Motor neuron (in vitro differentiated cells): ENCODE measurements at places on chromosomes 11 and 22. TPM values are rescaled to one million over a fixed set of nuclear protein-coding genes. Genes with fewer than 3 reads are reported as not detected.
A peak's percentile ranks its signal among the peaks of the same experiment; 100 is the strongest.

GRK3 gene
- 8.9 and 11.2 TPM in 2 replicates for total RNA-seq

MUC2 gene
- 2.2 TPM in 2 replicates for total RNA-seq

ACTN3 gene
- not detected in 2 replicates for total RNA-seq

ZFP91 gene
- 64.5 and 71.0 TPM in 2 replicates for total RNA-seq

NTM gene
- 9.5 and 11.7 TPM in 2 replicates for total RNA-seq

KRTAP5-8 gene
- 0.53 and 0.81 TPM in 2 replicates for total RNA-seq

SMTNL1 gene
- 0.42 and 0.50 TPM in 2 replicates for total RNA-seq

KRTAP5-1 gene
- 2.6 and 3.6 TPM in 2 replicates for total RNA-seq

KDELR3 gene
- total RNA-seq: 6.2 and 6.6 TPM in 2 replicates

TENM4 gene
- 0.26 and 0.59 TPM in 2 replicates for total RNA-seq

EHD1 gene
- 29.1 and 29.4 TPM in 2 replicates for total RNA-seq

OR8G5 gene
- total RNA-seq: not detected in 2 replicates

CPT1B gene
- 9.4 and 14.2 TPM in 2 replicates for total RNA-seq

LRRC10B gene
- 2.6 and 3.3 TPM in 2 replicates for total RNA-seq

SLC36A4 gene
- total RNA-seq: 14.4 and 15.2 TPM in 2 replicates

GRCh38 chr11:57410287-57410686, 16.6 kb downstream of the SLC43A3 start:
- ATAC-seq: no peak

DNA sequence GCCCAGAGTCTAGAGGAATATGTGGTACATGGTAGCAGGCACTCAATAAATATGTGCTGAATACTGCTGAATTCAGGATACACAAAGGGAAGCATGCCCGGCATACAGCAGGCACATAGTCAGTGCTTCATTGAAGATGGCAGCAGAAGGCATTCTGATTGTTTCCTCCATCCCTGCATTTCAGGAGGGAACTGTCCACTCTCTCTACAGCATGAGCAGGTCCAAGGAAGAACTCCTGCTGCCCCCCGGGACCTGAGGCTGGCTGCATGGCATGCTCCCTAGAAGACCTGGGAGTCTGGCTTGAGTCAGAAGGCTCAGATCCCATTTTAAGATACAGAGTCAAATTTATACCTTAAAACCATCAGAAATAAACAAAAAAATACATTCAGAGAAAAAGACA, 319.3 kb upstream of the NARS2 start:
- ATAC-seq: no peak

- no peak for ATAC-seq
These were observed 11.3 kb upstream of the SESN3 start for GRCh38 chr11:95242091-95242844.

- ATAC-seq: no peak
These were observed 34.9 kb downstream of the PRDM11 start for GRCh38 chr11:45181193-45181888.

- no peak for ATAC-seq
These were observed 204.5 kb downstream of the RAB38 start for GRCh38 chr11:87970762-87971161.

GRCh38 chr11:70548976-70549375, 150.6 kb downstream of the CTTN start:
- no peak for ATAC-seq

- no peak for ATAC-seq
These were observed 368.2 kb upstream of the CADM1 start for GRCh38 chr11:115872416-115872815.

DNA sequence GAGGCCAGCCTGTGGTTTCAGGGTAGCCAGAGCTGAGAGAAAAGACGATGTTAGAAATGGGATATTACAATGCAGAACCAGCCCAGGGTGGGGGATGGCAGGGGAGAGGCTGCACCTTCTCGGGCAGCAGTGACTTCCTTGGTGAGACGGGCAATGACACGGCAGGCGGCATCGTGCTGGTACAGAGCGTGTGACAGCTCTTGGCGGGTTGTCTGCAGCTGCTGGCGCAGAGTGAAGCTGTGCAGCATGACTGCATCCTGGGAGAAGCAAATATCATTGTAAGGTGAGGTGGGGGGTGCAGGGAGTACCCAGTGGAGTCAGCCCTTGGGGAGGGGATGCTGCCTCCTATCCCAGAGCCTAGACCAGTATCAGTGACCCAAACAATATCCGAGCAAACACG, 3.8 kb downstream of the PRPF19 start:
- ATAC-seq: no peak

- ATAC-seq: no peak
These were observed 27.4 kb downstream of the APOL1 start for GRCh38 chr22:36280379-36280778.

DNA sequence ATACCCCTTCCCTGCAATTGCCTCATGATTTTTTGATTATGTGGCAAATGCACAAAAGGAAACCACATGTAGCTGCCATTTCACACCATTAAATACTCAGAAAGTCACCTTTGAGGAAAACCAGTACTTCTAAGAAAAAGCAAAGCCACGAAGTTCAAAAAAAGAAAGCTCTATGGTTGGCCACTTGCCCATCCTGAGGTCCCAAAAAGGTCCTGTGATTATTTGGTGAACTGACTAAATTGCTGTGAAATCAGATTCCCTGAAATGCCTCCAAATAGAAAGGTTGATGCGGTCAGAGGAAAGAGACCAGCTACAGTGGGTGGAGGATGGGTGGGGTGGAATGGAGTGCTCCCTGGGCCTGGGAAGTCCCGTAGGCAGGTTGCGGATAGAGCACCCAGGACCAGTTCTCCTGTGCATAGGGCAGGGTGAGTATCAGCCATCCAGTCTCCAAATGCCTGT, 26.9 kb downstream of the MRPL16 start:
- ATAC-seq: no peak

GRCh38 chr11:130145311-130145812, 14.2 kb upstream of the ST14 start:
- ATAC-seq: no peak

- ATAC-seq: no peak
These were observed 195.7 kb downstream of the IGLL1 start for GRCh38 chr22:23384431-23384830.

- ATAC-seq: no peak
These were observed 5.6 kb downstream of the TEF start for GRCh38 chr22:41387341-41387740.

DNA sequence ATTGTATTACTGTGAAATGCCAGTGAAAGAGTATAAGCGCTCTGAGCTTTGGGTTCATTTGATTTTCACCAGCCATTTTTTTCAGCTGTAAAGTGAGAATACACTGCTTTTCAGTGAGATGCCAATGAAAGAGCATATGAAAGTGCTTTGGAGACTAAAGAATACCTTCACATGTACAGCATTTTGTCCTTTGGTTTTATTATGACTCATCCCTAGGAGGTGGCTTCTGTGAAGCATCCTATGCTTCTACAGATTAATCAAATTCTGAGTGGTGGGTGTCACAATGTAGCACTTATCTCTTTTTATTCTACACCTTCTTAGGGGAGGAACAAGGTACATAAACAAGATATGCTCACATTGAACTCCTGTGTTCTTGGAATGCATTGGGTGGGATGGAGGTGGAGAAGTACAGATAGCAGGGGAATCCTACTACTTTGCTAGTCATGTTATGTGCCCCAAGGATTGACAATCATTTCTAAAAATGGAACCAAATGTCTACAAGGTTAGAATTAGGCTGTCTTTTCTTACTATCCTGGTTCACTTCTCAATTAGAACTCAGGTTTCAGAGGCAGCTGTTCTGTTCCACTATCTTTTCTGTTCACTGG, 18.7 kb downstream of the TRIM44 start:
- no peak for ATAC-seq

DNA sequence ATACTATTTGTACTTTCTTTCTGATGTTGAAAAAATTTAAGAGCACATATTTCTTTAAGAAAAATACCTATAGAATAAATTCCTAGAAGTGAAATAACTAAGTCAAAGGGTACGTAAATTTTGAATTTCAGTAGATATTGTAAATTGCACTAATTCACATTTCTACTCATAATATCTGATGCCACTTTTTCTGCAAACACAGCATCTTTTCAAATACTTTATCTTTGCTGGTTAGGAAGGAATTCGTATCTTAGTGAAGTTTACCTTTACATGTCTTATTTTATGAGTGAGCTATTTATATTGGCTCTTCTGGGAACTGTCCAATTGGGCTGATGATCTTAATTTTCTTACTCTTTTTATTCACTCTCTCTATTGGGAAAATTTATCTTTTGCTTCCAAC, 148.2 kb downstream of the DDX10 start:
- ATAC-seq: no peak

DNA sequence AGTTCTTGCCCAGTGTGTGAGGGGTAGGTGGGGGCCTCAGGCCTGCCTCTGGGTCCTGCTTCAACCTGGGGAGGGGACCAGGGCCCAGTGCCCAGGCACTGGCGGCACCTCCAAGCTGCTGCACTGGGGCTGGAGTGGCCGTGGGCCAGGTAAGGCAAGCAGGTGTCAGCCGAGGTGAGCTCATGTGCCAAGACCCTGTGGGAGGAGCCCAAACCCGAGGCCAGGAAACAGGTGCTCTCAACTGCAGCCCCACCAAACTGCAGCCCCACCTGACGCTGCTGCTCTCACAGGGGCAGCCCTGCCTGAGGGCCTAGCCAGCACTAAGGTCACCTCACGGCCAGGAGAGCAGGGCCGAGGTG, 18.1 kb upstream of the GNB1L start:
- no peak for ATAC-seq

DNA sequence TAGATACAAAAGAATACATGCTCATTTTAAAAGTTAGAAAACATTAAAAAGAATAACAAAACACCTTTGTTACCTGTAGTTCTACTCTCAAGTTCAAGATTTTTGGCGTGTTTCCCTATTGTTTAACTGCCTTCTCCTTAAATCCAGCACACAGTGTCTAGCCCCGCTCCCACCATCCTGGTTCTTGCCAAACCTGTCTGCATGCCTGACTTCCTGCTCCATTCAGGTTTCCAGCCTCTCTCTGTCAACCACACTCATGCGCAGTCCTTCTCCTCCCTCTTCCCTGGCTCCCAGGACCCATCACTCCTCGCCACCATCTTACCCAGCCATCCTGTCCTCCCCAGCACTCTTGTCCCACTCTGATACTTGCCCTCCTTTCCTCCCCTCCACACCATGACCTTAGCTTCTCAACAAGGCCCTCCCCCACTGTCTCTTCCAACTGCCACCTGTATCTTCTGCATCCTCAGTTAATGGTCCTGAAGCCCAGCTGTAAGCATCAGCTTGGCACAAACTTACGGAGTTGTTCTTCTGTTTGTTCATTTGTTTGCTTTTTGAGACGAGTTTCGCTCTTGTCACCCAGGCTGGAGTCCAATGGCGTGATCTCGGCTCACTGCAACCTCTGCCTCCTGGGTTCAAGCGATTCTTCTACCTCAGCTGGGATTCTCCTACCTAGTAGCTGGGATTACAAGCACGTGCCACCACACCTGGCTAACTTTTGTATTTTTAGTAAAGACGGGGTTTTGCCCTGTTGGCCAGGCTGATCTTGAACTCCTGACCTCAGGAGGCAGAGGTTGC, 7.5 kb upstream of the MYH9 start:
- ATAC-seq: no peak

DNA sequence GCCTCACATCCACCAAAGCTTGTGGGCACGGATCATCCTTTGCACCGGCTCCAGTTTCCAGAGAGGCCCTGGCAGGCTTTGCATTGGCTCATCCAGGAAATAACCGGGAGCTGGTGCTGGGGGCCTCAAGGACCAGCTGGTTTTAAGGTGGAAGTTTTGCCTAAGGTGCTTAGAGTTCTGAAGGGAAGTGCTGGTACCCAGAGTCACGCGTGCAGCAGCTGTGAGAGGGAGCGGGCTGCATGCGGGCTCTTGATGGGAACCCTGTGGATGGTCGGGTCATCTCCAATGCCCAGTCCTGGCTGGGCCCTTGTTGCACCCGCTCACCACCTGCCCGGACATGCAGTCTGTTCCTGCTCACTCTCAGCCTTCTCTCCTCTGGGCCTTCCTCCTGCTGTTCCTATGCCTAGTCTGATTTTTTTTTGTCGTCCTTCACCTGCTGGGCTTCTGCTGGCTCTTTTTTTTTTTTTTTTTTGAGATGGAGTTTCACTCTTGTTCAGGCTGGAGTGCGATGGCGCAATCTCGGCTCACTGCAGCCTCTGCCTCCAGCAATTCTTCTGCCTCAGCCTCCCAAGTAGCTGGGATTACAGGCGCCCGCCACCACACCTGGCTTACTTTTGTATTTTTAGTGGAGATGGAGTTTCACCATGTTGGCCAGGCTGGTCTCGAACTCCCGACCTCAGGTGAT, 24.0 kb upstream of the PRR5 start:
- ATAC-seq: no peak

- ATAC-seq: peak; percentile 74
These were observed at the start of gene DRD2 for GRCh38 chr11:113475160-113475761. Gene DRD2 (minus strand): TSS chr11:113475398. CDS start chr11:113424651, 50,747 bp downstream.

GRCh38 chr11:108343714-108344113, 120.8 kb downstream of the ATM start:
- ATAC-seq: no peak

DNA sequence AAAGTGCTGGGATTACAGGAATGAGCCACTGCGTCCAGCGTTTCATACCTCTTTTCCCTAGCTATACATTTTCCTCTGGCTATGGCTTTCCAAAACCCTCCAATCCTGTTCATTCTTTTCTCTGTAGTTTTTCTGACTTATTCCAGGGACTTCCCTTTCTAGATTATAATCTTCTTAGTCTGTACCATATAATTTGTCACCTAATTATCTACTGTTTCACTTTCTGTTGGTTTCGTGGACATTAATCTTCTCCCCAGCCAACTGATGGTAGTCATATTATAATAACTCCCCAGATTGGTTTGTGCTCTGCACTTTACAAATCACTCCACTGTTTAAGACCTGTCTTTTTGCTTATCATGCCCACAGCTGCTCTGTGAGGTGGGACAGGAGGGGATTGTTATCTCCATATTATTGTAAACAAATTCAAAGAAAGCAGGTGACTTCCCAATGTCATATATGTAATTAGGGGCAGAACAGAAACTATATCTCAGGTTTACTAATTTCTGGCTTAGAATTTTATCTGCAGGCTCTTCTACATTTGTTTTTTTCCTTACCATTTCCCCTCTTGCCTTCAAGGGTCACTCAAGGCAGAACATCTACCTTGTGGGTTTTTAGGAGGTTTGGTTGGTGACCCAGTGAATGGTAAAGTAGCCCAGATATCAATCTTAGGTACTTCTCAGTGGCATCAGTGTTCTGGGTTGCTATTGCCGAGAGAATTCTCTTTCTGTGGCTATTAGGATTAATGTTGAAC, 23.9 kb downstream of the STIM1 start:
- no peak for ATAC-seq

GRCh38 chr11:117572129-117572528, 224.9 kb downstream of the DSCAML1 start:
- ATAC-seq: no peak

DNA sequence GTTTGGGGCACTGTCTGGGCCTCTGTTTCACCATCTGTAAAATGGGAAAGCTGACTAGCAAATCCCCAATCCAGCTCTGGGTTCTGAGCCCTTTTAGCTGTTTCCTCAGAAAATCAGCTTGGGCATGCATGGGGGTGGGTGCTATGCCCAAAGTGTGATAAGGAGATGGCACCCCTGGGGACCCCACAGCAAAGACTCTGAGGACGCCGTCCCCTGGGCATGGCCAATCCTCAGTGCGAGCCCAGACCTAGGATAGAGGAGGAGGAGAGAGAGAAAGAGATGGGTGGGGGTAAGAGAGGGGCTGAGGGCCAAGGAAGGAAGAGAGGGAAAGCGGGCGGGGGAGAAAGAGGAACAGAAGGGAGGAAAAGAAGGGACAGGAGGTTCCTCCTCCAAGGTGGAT, 31.8 kb downstream of the TPBGL start:
- no peak for ATAC-seq
